PC-9 (cell line): ENCODE measurements at places on chromosomes 7 and 10. TPM values are rescaled to one million over a fixed set of nuclear protein-coding genes. Genes with fewer than 3 reads are reported as not detected.

Gene FAM237B
- total RNA-seq: not detected in 2 replicates

Gene NKX2-3
- total RNA-seq: not detected in 2 replicates

Gene SGPL1
- 96.9 and 141 TPM in 2 replicates for total RNA-seq

Gene H2BK1
- not detected in 2 replicates for total RNA-seq

Gene MSS51
- total RNA-seq: 2.4 and 3.3 TPM in 2 replicates

Gene ANXA8L1
- total RNA-seq: 185 and 247 TPM in 2 replicates

Gene AKR1C4
- not detected in 2 replicates for total RNA-seq

Gene CC2D2B
- total RNA-seq: not detected in 2 replicates

Gene PAX4
- not detected in 2 replicates for total RNA-seq

Gene GPR146
- total RNA-seq: 3.4 and 4.3 TPM in 2 replicates

Gene SHTN1
- 24.5 and 33.6 TPM in 2 replicates for total RNA-seq

Gene TAS2R40
- not detected in 2 replicates for total RNA-seq

Gene GSTO2
- total RNA-seq: 3.3 and 4.3 TPM in 2 replicates

Gene IFIT1B
- not detected in 2 replicates for total RNA-seq

Gene PLEKHS1
- 2.9 and 4.9 TPM in 2 replicates for total RNA-seq

Gene AZGP1
- 0.70 TPM in 1 of 2 replicates, not detected in the other for total RNA-seq

Gene KEL
- total RNA-seq: 0.46 TPM in 1 of 2 replicates, not detected in the other

Gene CPA4
- 4.2 and 9.8 TPM in 2 replicates for total RNA-seq

Gene CNTNAP2
- total RNA-seq: not detected in 2 replicates

Gene MYO3A
- not detected in 2 replicates for total RNA-seq

Gene ZNF735
- not detected in 2 replicates for total RNA-seq

Gene PTF1A
- total RNA-seq: not detected in 2 replicates

Gene GATA3
- total RNA-seq: 41.2 and 43.6 TPM in 2 replicates

Gene VWA2
- 0.48 and 1.2 TPM in 2 replicates for total RNA-seq

Gene ASB10
- not detected in 2 replicates for total RNA-seq

Gene ERVW-1
- not detected in 2 replicates for total RNA-seq

Gene PRR15
- total RNA-seq: 64.9 and 71.6 TPM in 2 replicates

Gene IFIT5
- total RNA-seq: 1.9 and 2.1 TPM in 2 replicates

Gene TMEM229A
- total RNA-seq: not detected in 2 replicates

Gene VPS41
- total RNA-seq: 83.0 and 92.3 TPM in 2 replicates
